Endothelial cell (in vitro differentiated cells): ENCODE measurements at places on chromosomes 3 and 15.

GRCh38 chr15:62788224-62788623 is 254.3 kb upstream of the TPM1 start:
- no peak for DNase-seq

GRCh38 chr3:178665747-178666146 is 129.5 kb downstream of the KCNMB2 start:
- DNase-seq: no peak

GRCh38 chr3:40766396-40766795 is 241.6 kb downstream of the ZNF621 start:
- DNase-seq: no peak

- DNase-seq: no peak
Measured at GRCh38 chr3:122273498-122273897, 51.5 kb upstream of the CSTA start.
